Sigmoid colon (tissue), 7 donors: ENCODE measurements at places on chromosomes 12 and 14.

- peak; percentile 18 for DNase-seq
Observed at GRCh38 chr14:100748403-100748802, 21.7 kb downstream of the DLK1 start.

- DNase-seq, result no peak
Observed at GRCh38 chr12:85424581-85425348, 144.7 kb downstream of the ALX1 start.

GRCh38 chr14:104968153-104968527, 10.0 kb downstream of the AHNAK2 start:
- peak; percentile 96 for DNase-seq

DNA sequence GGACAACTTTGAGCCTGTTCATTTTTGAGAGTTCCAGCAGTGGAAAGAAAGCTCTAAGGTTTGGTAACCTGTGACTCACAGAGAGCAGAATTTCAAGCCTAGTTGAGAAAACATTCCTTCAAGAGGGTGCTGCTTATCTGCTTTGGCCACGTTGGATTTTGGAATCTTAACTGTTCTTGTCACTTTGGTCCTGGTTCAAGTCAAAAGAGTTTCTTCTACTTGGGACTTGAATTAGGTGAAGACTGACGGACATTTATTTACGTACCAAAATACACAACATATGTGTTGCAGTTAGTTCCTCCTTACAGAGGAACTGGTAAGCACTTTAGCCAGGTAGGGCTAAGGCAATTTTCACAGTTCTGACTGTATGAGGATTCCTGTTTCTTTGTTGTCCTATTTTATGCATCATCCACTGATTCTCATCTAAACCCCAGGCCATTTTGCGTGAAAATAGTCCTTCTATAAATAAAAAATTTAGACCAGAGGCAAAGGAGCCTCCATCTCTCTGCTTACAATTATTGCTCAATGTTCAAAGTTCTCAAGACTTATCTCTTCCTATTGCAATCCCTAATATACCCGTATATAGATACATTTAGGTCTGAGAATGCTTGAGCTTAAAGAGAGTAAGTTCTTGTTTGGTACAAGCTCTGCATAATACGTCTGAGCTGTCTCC, 580.9 kb downstream of the DIO2 start:
- DNase-seq, result no peak

- DNase-seq, result no peak
Observed at GRCh38 chr12:50618864-50619609, 114.3 kb downstream of the DIP2B start.

- DNase-seq, result no peak
Observed at GRCh38 chr14:46691819-46692218, 40.2 kb upstream of the RPL10L start.

DNA sequence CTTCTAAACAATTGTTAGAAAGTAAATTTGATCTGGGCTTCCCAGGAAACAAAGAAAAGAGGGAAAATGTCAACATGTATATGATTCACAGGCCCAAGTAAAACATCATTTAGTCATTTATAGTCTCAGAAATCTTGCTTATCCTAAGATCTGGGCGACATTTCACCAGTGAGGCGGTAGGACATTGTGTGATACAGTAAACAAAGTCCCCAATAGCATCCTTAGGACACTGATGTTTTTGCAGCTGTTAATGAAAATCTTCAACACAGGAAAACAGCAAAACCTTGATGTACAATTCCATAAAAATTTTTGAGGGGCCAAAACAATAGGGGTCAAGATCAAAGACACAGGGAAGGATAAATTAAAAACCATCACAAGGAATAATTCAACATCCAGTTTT, 20.2 kb downstream of the LMO3 start:
- no peak for DNase-seq

GRCh38 chr14:68692216-68692615, 100.7 kb downstream of the ZFP36L1 start:
- DNase-seq, result peak; percentile 63

GRCh38 chr12:71848212-71848611, 8.7 kb downstream of the TBC1D15 start:
- DNase-seq, result no peak

DNA sequence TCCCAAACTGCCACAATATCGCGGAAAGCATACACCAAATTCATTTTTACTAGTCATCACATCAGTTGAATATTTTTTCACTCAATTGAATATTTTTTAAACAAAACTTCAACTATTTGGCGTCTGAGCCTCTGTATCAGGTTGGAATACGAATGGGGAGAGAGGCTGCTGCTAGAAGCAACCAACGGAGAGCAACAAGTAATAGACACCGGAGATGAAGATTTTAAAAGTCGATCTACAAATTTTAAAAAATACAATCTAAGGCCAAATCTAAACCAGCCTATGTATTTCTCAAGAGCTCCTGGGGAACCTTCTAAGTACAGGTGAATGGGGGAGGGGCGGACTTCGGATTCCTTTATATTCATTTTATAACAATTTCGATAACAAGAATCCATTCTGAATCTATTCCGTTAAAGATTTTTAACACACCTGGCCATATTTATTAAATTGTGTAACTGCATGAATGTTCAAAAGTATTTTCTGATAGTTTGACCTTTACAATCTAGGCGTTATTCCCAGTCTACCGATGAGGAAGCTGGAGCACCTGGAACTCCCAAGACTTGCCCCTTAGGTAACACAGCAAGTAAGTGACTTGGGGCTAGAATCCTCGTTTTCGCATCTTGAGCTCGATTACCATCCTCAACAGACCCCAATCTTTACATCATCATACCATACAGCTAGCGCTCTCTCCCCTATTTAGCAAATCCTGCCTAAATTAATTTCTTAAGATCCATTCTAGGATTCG, 1.2 kb downstream of the GNPNAT1 start:
- DNase-seq, result no peak

- DNase-seq, result no peak
Observed at GRCh38 chr12:103334466-103334865, 161.3 kb downstream of the C12orf42 start.

DNA sequence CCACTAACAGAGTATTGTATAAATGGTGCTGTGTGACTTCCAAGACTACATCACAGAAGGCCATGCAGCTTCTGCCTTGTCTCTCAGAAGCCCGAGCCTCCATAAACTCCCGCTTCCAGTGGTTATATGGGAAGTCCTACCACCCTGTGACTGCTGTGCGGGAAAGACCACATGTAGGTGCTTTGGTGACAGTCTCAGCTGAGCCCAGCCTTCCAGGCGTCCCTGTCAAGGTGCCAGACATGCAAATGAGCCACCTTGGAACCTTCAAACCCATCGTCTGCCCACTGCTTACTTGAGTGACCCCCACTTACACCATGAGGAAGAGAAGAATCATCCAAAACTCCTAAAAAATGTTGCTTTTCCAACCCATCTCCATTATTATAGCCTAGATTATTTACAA, 123.0 kb downstream of the SLC38A1 start:
- no peak for DNase-seq

DNA sequence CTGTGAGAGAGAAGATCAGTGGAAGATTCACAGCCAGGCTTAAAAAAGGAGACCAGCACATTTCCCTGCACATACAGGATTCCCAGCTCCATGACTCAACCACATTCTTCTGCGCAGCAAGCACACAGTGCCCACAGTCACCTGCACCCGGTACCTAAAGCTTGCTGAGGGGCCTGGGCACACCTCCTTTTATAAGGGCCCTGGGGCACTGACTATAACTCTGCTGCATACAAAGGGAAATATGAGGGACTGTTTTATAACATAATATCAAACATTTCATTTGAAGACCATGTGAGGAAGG, 322.9 kb downstream of the DAD1 start:
- DNase-seq, result no peak

DNA sequence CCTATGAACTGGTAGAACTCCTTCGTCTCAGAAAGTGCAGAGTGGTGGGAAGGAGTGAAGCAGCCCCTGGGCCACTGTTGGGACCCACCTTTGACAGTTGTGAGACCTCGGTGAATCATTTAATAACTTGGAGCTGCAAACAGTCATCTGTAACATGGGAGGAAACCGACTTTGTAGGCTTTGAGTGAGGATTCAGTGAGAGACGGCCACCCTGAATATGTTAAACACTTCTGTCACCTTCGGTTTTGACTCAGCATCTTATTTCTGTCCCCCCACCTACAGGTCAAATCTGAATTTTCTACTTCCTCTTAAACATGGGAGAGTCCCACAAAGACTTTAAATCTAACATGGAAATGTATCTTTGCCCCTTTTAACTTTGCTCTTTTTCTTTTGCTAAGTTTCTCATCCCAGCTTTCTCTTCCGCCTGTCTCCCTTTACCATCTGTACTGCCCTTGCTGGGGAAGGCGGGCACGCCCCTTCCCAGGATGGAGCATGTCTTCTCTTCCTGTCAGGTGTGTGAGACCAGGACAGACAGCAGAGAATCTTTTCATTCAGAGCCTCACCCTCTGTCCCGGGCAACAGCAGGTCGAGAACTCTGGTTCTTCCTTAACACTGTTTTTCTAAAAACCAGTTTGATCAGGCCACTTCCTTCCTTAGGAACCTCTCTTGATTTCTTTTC, 37.1 kb downstream of the ZC3H14 start:
- no peak for DNase-seq

DNA sequence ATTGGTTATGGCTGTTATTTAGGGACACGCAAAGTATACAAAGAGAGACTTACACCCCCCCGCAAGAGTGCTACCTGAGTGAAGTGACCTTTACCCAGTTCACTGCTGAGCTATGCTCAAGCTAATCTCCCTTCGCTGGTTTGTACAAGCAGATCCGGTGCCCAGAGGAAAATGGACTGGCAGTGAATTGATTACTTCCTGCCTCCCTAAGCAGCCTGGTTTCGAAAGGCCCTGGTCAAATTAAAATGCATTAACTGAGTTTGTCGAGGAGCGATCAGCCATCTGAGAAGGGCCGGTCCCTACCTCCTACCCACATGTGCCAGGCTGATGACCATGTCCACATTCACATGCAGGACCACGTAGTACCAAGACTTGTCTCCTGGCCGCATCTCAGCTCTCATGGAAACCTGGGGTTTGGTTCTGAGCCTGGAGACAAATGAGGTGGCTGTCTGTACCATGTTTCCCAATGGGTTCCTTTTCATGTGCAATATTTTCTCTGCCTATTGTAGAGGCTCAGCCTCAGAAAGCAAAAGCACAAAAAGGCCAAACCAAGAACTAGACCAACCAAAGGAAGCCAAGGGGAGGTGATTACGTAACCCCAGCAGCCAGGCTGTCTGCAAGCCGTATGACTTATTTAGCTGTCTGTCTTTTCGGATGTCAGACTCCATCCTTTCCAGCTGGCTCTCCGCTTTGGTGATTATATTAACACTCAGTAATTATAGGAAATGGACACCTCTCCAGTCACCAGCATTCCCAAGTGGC, 284.7 kb upstream of the PWP1 start:
- DNase-seq, result no peak

GRCh38 chr12:49288412-49288853, 6.5 kb upstream of the PRPH start:
- DNase-seq, result peak; percentile 68

GRCh38 chr14:101361044-101361443, 200.3 kb upstream of the DIO3 start:
- peak; percentile 75 for DNase-seq

GRCh38 chr12:72295101-72295500, 22.9 kb downstream of the TRHDE start:
- no peak for DNase-seq

- DNase-seq, result no peak
Observed at GRCh38 chr14:102873546-102874061, 48.9 kb upstream of the AMN start.

DNA sequence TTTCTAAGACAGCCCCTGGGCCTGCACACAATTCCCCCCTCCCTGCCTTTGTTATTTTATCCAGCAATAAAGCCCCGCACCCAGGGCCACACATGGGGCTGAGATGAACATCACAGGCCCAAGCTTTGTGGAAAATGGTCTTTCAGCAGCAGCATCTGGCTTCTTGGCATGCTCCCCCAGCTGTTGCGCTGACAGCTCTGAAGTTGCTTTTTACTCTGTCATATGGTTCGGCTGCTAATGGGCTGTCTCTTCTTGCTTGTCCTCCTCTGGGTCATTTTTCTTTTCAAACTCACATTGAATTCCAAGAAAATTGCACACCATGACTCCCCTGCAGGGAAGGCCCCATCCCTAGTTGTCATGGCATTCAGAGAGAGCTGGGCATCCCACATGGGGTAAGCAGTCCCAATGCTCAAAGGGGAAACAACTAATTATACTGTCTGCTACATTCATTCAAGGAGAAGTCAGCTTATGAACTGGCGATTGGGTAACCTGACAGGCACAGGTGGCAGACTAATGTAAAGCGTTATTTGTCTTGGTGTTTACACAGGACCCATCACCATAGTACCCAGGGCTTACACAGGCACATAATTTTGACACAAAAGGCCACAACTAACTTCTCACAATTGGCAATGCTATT, 74.0 kb upstream of the CDKN3 start:
- DNase-seq, result no peak

GRCh38 chr12:90630006-90630405, 325.0 kb downstream of the CCER1 start:
- no peak for DNase-seq

DNA sequence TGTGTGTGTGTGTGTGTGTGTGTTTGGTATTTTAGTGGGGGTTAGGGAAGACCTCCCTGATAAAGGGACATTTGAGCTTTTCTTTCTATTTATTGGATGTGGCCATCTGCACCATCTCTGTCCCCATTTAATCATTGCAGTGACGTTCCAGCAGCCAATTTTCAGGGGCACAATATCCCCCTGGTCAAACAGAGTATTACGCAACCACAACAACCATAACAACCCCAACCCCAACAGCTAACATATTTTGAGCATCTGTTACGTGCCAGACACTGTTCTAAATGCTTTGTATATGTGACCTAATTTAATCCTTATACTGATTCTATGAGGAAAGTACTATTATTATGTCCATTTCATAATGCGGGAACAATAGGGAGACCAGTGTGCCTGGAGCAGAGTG, 87.4 kb downstream of the TTC8 start:
- DNase-seq, result no peak

- DNase-seq, result no peak
Observed at GRCh38 chr12:25301798-25302197, 51.1 kb upstream of the KRAS start.

- peak; percentile 75 for DNase-seq
Observed at GRCh38 chr12:111445726-111446581, 40.2 kb downstream of the SH2B3 start.

GRCh38 chr14:94681300-94682060, 69.3 kb downstream of the SERPINA3 start:
- DNase-seq, result peak; percentile 45

DNA sequence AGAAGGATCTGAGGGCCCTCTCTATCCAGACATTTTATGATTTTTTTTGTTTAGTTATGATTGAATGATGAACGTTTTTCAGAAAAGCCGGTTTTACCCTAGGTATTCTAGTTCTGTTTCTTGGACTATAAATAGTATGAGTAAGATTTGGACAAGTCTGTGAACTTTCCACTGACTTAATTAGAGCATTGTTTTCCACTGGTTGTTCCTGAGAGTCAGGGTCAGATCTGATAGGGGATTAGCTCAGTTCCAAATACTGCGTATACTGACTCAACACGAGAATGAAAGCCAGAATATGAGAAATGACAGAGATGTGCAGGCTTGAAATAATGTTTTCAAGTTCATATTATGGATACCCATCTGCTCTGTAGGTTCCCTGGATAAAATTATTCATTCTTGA, 361.6 kb downstream of the AEBP2 start:
- DNase-seq, result no peak

GRCh38 chr14:30209136-30209535, 281.5 kb upstream of the PRKD1 start:
- no peak for DNase-seq

GRCh38 chr14:70585231-70585630, 15.2 kb downstream of the MED6 start:
- no peak for DNase-seq
